ENCODE measurements at places on chromosomes 7 and 10.

GRCh38 chr7:7966141-7966734, 2.4 kb upstream of the GLCCI1 start:
- DNase-seq: no peak

- no peak for DNase-seq
Measured at GRCh38 chr7:15972862-15973275, 286.4 kb upstream of the MEOX2 start.

GRCh38 chr10:91556691-91557566, 75.9 kb downstream of the PPP1R3C start:
- DNase-seq: no peak

DNA sequence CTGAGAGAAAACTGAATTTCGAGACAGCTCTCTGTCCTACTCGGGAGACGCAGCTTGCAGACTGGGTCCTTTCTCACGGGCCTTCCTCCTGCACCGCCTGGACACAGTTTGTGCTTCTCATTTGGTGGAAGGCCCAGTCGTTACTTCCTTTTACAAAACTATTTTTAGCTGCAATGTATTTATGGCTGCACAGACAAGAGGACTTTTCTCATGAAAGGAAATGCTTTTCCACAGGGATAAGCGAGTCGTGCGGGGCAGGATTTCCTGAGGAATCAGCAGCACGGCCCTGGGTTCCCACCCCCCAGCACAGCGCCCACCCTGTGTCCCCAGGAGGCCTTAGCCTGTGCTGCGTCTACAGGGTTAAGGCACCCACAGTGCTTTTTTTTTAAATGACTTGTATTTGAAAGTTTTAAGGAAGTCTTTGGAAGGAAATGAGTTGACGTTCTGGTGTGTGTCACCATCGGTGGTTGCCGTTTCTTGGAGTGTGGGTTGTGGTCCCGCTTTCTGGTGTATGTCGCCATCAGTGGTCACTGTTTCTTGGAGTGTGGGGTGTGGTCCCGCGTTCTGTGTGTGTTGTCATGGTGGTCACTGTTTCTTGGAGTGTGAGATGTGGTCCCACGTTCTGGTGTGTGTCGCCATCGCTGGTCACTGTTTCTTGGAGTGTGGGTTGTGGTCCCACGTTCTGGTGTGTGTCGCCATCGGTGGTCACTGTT, 50.9 kb downstream of the INPP5A start:
- DNase-seq: no peak

DNA sequence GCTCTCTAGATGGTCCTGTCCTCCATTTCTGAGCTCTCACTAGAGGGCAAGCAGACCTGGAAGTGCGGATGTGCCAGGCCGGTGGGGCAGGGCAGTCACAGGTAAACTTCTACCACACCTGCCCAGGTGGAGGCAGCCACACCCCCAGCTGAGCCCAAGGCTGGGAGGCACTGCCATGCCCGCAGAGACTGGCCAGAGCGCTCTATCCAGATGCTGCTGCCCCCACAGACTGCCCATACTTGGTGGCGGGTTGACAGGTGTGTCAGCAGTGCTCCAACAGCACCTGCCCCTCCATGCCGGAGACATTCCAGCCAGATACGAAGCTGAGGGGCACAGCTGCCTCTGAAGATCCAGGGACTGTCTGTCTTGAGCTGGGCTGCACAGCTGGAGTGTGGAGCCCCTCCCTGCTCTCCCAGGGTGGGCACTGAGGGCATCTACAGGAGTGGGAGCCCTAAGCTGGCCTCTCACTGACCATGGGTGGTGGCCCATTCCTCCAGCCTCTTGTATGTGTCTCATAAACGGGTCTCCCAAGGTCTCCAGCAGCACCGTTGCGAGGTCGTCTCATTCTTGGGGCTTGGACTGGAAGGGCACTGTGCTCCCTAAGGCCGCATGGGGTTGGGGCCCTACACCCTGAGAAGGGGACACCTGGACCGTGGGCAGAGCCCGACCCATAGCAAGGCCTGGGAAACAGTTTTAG, 38.2 kb upstream of the PPIF start:
- DNase-seq: no peak

- no peak for DNase-seq
Measured at GRCh38 chr10:24642921-24643678, 80.6 kb downstream of the ARHGAP21 start.

DNA sequence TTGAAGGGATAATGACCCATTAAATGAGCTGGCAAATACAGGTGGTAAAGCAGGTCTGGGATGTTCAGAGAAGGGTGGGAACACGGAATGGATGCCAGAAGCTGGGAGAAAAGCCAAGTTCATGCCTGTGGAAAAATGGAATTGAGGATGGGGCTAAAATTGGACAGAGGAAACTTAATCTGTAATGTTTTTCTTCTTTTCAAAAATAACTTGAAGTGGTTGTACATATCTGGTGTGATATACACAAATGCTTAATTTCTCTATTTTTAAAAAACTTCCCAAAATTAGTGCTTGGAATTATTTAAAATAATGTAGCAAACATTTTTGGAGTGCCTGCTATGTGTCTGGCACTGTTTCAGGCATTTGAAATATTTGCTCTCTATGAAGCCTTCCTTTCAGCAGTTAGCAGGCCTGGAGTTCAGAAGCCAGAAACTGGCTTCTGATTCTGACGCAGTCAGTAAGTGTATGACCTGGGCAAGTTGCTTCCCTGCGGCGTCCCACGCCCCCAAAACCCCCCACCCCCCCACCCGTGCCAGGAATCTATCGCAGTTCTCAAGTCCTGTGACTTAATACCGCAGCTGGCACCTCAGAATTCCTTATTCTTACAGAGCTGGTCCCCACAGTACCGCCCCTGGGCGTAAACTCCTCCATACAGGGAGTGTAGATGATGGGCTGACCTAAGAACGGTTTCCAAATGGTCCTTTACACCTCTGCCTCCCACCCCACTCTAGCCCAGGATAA, 828 bp upstream of the MALSU1 start:
- DNase-seq: no peak

DNA sequence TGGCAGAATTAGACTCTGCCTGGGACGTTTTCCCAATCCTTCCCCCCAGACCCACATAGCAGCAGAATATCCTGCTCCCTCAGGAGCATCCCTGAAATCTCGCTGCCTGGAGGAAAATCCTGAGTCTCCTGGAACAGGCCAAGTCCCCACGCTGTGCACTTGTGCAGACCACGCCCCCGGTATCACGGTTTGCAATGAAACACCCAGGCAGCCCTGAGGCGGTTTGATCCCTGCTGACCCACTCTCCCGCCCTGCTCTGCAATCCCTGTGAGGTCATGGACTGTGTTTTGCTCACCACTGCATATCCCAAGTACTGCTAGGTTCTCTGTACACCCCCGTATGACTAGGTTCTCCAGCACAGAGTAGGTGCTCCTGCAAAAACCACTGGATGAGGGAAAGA, 411.8 kb upstream of the MGMT start:
- DNase-seq: no peak

DNA sequence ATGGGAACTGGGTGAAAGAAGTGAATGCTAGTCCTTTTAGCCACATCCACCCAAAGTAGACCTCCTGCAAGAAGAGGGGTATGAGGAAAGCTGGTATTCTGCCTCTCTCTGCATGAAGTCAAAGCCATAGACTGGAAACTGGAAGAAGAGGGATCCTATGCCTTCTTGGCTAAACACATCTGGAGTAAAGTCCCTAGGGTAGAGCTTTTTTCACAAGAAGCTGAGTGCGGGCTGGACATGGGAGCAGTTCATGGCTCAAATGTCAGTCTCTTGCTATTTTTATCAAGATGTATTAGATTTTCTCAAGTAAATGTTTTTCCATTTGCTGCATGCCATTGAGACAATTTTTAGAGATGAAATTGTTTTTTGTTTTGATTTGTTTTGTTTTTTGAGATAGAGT, 206.5 kb upstream of the TMEM72 start:
- DNase-seq: no peak

DNA sequence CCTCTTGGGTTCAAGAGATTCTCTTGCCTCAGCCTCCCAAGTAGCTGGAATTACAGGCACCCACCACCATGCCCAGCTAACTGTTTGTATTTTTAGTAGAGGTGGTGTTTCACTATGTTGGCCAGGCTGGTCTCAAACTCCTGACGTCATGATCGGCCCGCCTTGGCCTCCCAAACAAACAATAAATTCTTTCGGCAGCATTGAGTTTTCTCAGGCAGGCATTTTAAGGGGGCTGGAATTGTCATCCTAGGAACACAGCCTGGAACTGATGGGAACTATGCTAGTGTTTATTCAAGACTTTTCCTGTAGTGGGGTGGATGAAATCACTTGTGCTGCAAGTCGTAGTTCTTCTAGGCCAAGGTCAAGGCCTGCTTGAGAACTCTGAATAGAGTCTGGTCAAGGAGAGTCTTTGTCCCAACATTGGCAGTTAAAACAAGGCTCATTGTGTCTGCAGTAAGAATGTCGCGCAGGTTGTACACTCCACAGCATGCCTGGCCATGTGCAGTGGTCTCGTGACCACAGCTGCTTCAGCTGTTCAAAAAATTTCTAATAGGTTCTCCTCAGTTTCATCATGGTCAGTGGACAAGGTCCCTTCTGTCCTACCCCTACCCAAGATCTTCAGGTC, 92.8 kb downstream of the HECW1 start:
- no peak for DNase-seq

GRCh38 chr7:44767912-44768627, 19.4 kb downstream of the ZMIZ2 start:
- peak; percentile 30 for DNase-seq

- DNase-seq: no peak
Measured at GRCh38 chr7:134141868-134142264, 14.7 kb downstream of the LRGUK start.

GRCh38 chr10:75034714-75035258, 76.7 kb upstream of the SAMD8 start:
- DNase-seq: no peak

DNA sequence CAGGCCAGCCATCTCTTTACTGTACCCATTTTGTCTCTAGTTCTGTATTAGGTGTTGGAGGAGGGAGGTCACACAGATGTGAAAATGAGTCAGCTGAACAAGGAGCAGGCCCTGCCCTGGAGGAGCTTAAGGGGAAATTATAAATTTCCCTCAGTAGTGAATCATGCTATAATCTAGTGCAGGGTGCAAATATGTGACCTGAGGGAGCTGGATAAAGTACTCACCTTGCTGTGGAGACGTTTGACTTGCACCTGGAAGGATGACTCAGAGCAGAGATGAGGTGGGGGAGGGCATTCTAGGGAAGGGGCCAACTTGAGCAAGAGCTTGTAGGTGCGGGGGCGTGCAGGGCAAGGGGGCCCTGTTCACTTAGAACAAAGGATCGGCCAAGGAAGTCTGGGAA, 610.6 kb downstream of the SDK1 start:
- no peak for DNase-seq

DNA sequence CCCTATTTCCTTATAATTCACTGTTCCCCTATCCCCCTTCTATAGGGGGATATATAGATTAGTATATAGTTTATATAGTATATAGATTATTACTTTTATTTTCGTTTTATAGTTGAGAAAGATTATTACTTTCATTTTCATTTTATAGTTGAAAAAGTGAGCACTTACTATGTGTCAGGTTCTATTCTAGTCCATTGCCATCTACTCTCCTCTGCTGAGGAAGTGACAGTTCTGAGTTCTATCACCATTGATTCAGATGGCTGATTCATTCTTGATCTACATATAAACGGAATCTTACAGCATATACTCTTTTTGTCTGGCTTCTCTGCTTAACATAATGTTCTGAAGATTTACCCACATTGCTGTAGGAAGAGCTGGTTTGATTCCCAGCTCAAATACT, 20.7 kb upstream of the CAV2 start:
- DNase-seq: no peak

- no peak for DNase-seq
Measured at GRCh38 chr7:82445271-82445670, 1.7 kb upstream of the CACNA2D1 start.

GRCh38 chr7:818031-818699, 14.1 kb upstream of the SUN1 start:
- no peak for DNase-seq

DNA sequence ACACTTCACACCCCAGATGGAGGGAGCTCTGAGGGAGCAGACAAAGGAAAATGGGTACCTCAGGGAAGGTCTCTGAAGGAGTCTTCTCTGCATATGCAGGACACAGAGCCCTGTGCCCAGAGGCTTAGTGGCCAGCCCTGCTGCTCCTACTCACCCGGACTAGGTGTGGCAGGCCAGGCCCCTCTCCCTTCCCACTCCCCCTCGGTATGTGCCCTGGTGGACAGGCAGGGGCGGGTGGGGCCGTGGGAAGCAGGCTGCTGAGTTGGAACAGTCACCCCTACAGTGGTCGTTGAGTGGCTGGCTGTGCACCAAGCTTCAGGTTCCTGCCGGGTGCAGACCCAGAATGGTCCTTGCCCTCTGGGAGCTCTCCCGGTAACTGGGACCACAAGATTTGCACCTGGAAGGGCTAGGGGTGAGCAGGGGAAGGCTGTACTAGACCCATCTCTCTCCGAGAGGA, 68.6 kb downstream of the ZMIZ1 start:
- DNase-seq: no peak

- peak; percentile 1 for DNase-seq
Measured at GRCh38 chr10:27998178-27998953, 513 bp downstream of the ODAD2 start.

- DNase-seq: no peak
Measured at GRCh38 chr10:131160219-131160875, 151.2 kb downstream of the TCERG1L start.

GRCh38 chr7:73718905-73719805, at the start of gene STX1A:
STX1A (minus strand) TSS chr7:73719669; CDS start chr7:73719631, 38 bp downstream.
- peak; percentile 53 for DNase-seq

GRCh38 chr10:49071160-49071761, 44.1 kb downstream of the VSTM4 start:
- no peak for DNase-seq

GRCh38 chr7:7698930-7699329, 19.5 kb downstream of the RPA3 start:
- DNase-seq: no peak

GRCh38 chr10:33150889-33151288, 183.6 kb downstream of the NRP1 start:
- no peak for DNase-seq

GRCh38 chr7:78299088-78299487, 500.5 kb downstream of the PHTF2 start:
- DNase-seq: no peak

DNA sequence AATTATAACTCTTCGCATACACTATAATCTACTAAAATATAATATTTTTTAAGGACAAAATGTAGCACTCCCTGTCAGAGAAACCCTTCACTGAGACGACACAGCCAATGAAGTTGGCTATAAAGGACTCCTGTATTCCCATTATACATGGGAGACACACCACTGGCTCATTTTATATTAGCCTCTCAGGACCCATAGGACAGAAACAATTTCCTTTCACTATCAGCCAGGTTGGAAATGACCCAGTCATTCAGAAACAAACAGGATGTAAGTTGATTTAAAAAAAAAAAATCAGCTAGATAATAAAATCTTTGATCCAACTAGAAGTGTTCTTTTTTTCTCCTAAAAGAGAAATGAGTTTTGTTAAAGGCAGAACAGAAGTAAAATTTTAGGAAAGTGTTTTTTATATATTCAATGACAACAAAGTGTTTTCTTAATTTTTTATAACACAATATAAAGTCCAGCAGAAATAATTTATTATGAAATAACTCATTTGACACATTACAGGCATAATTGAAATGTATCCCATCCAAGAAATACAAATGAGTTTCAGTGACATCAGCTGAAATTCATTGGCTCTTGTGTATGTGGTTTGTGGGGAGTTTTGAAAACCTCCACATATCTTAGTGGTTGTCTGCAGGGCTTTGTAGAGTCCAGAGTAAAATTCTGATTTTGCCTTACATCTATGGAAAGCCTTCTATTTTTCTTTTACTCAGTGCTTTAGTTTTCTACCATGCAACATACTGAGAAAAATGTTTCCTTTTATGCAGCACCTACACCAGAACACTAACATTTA, 64.1 kb downstream of the CTTNBP2 start:
- no peak for DNase-seq
